ENCODE measurements at places on chromosomes 11 and 22.

DNA sequence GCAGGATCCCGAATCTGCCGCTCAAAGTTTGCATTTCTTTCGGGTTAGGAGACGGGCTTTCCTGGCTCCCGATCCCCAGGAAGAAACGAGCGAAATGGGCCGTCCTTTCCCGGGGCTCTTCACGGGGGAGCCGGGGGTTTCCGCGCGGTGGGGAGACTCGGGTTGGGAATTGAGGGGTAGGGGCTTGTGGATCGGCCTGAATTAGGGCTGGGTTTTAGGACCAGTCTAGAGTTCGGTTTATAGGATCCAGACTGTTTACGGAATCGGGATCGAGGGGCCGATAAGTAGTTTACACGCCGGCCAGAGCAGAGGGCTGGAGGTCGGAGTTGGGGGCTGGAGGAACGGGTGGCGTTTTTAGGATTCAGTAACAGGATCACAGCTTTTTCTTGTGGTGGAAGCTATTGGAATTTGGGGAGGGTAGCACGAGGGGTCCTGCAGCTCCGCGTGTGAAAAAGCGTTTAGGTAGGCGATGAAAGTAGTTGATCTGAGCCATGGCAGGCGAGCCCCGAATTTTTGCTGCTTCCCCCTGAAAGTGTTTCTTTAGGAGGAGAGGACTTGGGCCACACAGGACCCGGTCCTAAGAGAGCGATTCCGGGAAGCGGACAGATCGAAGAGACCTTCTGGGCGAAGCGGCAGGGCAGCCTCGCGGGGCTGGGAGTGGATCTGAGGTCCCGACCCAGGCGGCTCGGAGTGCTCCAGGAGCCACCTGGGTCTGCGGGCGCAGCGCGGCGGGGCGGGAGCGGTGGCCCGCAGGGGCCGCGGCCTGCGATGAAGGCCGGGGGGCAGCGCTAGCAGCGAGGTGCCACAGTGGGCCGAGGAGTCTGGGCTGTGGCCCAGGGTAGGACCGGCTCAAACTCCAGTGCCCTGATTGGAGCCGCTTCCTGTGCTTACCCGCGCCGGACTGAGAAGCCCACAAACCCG, 1.6 kb downstream of the PKNOX2 start:
- no peak for DNase-seq

DNA sequence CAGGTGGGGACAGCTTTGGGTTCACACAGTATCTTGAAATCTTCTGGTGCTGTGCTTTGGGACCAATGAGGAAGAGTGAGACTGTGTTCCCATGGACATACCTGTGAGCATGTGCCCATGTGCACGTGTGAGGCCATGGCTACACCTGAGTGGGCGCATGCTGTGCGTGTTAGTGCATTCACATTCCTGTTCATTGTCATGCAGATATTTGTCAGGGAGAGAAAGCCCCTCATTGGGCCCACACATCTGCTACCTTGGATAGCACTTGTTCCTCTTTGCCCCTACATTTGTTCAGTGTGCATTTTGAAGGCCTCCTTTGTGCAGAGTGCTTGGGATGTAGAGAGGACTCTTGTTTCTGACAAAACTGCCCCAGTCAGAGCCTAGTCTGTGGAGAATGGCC, 154.3 kb upstream of the E2F8 start:
- no peak for DNase-seq

GRCh38 chr22:39558254-39558727, 12.3 kb upstream of the CACNA1I start:
- DNase-seq: no peak

DNA sequence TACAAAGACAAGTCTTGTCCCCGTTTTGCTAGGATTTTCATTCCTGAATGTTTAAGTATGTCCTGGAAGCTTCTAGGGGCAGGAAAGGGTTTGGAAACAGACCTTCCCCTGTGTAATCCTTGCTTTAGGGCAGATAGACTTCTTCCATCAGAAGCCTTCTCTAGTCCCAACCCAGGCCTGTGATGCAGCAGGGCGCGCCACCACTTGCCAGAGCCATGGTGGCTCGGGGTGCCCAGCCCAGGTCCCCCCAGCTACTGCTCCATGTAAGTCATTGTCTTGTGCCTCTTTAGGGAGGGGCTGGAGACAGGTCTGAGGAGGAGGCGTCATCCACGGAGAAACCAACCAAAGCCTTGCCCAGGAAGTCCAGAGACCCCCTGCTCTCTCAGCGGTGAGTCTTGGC, 4.3 kb downstream of the NOL12 start:
- no peak for DNase-seq

DNA sequence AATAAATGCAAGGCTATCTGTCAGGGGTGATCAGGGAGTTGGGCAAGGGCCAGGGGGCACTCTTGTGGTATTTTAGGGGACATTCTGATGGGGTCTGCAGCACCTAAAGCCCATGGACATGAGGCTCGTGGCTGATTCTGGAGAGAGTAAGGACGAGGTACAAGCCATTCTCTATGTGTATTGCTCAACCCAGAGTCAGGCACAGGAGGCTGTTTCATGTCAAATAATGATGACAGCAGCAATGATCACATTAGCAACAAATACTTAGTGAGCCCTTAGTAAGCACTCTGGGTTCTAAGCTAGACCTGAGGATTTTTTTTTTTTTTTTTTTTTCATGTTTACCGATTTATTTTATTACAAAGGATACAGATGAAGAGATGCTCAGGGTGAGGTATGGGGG, 83.5 kb upstream of the THY1 start:
- no peak for DNase-seq

DNA sequence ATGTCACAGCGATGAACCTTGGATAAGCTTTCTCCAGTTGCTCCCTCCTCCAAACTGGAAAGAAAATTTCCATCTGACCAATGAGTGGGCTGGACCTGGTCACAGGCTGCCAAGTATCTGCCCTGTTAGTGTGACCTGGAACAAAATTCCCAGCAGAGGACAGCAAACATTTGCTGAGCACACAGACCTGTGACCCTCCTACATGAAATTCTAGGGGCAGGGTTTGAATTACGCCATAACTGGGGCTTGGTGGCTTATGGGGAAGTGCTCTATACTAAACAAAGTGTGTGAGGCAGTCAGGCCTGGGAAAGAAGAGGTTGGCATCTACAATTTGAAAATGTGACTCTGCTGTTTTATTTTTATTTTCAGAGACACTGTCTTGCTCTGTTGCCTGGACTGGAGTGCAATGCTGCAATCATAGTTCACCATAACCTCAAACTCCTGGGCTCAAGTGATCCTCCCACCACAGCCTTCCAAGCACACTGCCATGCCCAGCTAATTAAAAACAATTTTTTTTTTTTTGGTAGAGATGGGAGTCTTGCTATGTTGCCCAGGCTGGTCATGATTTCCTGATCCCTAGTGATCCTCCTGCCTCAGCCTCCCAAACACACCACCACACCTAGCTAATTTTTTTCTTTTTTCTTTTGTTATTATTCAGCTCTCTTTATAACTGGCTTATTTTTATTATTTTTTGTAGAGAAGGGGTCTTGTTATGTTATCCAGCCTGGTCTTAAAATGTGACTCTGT, 13.6 kb upstream of the XBP1 start:
- DNase-seq: no peak

DNA sequence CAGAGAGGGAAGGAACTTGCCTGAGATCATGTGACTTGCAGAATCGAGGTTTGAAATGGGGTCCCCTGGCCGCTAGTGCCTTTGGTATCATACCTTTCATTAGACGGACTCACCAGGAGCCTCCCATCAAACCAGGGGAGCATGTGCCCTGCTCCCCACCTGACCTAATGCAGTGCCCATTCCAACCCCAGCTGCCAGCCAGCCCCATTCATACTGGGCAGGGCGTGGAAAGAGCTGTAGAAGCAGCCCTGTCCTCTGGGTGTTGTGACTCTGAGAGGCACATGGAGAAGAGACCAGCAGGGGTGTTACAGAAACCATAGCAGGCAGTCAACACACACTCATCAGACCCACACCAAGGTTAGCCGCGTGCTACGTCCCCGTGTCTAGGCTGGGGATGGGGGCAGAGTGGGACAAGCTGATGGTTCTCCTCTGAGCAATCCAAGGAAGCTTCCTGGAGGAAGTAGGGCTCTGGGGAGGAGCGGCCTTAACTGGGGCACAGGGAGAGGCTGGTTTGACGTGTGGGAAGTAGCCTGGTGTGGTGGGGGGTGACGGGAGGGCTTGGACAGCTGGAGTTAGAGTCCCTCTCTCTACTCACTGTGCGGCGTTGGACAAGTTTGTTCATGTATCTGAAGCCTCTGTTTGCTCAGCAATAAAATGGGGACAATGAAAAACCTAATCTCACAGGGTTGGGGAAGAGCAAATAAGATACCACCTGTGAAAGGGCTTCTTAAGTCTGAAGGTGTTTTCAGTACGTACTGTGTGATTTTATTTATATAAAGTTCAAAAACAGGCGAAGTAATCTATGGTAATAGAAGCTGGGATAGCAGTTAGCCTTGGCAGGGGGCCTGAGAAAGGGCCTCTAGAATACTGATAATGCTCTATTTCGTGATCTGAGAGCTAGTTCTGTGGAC, 14.0 kb downstream of the GRIK4 start:
- DNase-seq: no peak

GRCh38 chr11:101929294-101929915, 13.1 kb upstream of the ANGPTL5 start:
- DNase-seq: no peak

DNA sequence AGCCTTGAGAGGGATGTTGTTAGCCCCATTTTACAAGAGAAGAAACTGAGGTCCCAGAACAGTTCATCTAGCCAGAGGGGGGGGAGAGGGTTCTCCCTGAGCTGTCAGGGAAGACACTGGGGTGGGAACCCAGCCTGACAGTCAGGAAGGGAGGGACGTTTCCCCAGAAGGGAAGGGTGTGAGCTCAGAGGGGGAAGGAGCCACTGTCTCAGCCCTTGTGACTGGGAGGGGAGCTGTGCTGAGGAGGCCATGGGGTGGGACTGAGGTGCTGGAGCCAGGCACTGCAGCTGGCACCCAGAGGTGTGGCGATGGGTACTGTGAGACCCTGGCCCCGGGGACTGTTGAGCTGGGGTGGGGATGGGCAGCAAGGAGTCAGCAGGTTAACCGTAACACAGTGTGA, 35.7 kb downstream of the DAGLA start:
- DNase-seq: no peak

DNA sequence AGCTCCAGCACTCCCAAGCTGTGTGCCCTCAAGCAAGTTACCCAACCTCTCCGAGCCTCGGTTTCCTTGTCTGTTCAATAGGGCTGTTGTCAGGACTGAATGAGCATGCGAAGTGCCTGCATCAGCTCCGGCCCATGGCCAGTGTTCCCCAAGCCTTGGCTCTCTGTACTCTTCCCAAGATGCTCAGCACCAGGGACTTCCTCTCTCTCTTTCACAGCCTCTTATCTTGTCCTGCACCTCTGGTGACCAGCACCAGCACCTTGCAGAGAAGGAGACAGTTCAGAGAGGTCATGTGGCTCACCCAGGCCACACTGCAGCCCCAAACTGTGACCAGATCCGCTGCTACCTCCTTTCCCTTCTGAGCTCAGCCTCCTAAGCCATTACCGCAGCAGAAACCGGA, 120.3 kb upstream of the ANO1 start:
- no peak for DNase-seq

GRCh38 chr22:24175160-24175808, 6.0 kb upstream of the SUSD2 start:
- DNase-seq: peak; percentile 89

DNA sequence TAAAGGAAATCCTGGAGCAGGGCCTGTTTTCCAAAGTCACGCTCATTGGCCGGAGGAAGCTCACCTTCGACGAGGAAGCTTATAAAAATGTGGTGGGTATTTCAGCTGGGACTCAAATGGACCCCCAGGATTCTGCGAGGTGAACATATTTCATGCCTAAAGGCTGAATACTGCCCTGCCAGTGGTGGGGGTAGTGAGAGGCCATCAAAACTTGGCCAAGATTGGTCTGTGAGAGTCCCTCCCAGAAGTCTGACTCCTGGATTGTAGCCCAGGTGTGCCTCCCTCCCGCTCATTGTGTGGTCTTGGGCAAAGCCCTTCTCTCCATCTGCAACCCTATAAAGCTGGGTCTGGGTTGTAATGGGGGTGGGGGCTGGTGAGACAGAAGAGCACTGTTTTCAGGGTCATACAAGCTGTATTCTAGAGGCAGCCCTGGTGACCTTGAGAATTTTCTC, 853 bp downstream of the HTATIP2 start:
- no peak for DNase-seq

DNA sequence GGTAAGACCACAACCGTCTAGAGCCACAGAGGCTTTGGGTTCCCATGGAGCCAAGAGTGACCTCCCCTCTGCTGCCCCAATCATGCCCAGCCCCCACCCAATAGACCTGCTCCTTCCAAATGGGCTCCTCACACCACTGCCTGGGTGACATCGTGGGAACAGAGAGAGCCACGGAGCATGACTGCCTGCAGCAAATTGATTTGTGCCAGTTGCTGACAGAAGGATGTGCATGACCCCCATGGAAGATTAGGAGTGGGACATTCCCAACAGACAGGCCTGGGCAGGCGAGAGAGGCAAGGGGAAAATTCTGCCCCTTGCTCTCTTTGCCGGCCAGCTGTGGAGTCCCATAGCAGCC, 88.5 kb downstream of the TENM4 start:
- DNase-seq: no peak

GRCh38 chr11:1558775-1559110, 13.3 kb downstream of the DUSP8 start:
- no peak for DNase-seq

- no peak for DNase-seq
Measured at GRCh38 chr11:27200779-27201453, 160.3 kb downstream of the BBOX1 start.

DNA sequence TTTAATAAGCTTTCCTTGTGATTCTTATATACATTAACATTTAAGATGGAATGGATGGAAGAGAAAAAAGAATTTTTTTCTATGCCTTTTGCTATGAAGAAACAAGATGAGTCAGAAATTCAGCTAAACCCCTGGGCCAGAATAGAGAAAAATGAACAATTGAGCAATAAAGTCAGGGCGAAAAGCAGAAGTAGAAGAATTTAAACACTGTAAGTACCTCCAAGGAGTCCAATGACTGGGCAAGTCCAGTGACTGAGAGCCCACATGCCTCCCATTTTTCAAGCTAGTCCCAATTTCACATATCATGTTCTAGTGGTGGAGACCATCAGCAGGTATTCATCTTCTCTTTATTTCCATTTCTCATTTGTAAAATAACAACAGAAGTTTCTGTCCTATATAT, 18.6 kb upstream of the APLP2 start:
- DNase-seq: peak; percentile 36

GRCh38 chr11:102081313-102081712, 28.9 kb upstream of the YAP1 start:
- peak; percentile 31 for DNase-seq

DNA sequence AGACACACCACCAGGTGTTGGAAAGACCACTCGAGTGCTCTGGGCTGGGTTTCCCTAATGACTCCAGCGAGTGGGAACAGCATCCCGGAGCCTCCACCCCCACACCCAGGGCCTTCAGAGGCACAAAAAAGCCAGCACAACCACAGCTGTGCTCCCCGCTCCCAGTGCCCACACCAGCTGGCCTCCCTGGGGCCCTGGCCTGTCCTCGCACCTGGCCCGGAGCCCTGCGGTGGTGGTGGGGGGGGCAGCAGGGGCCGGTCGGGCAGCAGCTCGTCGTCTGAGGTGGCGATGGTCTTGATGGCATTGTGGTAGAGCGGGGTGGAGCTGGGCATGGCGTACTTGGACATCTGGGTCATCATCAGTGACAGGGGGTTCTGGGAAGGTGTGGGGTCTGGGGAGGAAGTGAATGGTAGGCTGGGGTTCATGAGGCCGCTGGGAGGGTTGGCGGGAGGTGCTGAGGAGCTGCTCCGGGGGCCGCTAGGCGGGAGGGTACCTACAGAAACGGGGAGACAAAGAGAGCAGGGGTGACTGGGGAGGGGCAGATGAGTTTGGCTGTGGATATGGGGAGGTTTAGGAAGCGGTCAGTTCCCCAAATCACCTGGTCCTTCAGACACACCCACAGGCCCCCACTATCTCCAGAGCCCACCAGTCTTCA, 16.1 kb downstream of the CXCR5 start:
- DNase-seq: no peak

- no peak for DNase-seq
Measured at GRCh38 chr11:13052130-13052571, 43.0 kb downstream of the RASSF10 start.

Data from AG08395 (cell line).